Endothelial cell of umbilical vein (primary cell): ENCODE measurements at places on chromosomes 16 and 17. TPM values are rescaled to one million over a fixed set of nuclear protein-coding genes. Genes with fewer than 3 reads are reported as not detected.

- no peak for DNase-seq
These were observed 212.3 kb upstream of the IRX5 start for GRCh38 chr16:54718376-54718775.

- DNase-seq: no peak
These were observed 10.4 kb downstream of the KCNH6 start for GRCh38 chr17:63533433-63534077.

DNA sequence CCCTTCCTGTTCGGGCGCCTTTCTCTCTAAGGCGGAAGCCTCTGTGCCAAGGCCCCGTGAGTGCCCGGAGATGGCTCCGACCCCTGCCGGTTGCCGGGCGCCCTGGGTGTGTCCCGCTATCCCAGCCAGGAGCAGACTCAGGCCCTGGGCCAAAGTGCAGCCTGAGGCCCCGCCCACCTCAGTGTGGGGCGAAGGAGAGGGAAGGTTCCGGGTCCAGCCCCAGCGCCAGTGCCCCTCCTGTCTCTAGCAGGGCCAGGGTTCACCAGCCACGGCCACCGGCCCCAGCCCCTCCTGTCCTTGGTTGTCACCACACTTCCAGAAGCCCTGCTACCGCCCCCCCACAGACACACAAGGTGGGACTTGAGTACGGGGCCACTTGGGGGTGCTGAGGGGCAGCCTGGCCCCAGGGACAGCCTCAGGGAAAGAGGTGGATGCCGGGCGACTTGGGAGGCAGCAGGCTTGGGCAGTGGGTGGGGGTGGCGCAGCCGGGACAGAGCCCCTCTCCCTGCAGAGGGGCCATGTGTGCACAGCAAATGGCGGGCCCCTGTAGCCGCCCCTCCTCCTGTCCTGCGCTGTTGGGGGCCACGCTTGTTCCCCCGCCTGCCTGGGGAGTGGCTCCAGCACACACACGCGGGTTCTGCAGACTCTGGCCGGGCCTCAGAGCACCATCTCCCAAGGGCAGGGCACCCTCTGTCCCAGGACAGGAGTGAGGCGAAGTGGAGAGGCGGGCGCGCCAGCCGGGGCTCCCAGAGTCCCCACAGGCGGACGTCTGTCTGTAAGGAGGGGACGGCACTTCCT, 6.0 kb downstream of the C1QTNF8 start:
- no peak for DNase-seq

DNA sequence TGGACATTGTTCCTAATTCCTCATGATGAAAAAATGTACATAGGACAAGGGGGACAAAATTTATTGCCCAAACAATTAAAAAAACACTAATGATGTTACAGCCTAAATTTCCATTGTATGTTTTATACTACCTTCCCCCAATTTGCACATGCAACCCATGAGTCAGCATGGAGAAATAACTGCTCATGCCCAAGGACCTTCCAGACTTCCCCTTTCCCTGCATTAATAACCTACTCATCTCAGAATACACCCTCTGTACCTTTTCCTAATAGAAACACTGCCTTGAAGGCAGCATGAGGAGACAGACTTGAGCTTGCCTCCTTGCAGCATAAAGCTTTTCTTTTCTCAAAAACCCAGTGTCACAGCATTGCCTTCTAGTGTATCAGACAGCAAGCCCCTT, 2402.8 kb downstream of the TP53TG3F start:
- DNase-seq: no peak

DNA sequence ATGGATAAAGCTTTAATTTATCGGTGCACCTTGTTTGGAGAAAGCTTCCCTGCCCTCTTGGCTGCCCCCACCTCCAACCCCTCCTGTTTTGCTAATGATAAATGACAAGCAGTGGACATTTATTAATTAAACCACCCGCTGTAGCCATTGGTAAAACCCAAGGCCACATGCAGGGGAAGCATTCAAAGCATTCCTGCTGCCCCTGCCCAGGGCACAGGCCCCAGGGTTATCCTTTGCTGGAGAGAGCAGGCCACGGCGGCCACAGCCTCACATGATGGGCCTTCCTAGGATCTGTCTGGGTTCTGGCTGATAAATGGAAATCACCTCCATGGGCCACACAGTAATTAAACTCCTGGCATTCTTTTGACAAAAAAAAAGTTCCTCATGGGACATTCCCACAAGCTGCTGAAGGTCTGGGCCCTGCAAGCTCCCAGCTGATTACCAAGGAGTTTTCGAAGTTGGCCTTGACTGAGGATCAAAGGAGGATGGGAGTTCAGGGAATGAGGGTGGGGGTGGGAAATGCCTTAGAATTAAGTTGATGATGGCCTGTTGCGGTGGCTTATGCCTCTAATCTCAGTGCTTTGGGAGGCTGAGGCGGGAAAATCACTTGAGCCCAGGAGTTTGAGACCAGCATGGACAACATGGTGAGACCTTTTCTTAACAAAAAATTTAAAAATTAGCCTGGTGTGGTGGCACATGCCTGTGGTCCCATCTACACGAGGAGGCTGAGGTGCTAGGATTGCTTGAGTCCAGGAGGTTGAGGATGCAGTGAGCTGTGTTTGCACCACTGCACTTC, 35.5 kb downstream of the SOST start:
- DNase-seq: no peak

GRCh38 chr16:15642557-15643047, 352 bp downstream of the MARF1 start:
- DNase-seq: peak; percentile 73

DNA sequence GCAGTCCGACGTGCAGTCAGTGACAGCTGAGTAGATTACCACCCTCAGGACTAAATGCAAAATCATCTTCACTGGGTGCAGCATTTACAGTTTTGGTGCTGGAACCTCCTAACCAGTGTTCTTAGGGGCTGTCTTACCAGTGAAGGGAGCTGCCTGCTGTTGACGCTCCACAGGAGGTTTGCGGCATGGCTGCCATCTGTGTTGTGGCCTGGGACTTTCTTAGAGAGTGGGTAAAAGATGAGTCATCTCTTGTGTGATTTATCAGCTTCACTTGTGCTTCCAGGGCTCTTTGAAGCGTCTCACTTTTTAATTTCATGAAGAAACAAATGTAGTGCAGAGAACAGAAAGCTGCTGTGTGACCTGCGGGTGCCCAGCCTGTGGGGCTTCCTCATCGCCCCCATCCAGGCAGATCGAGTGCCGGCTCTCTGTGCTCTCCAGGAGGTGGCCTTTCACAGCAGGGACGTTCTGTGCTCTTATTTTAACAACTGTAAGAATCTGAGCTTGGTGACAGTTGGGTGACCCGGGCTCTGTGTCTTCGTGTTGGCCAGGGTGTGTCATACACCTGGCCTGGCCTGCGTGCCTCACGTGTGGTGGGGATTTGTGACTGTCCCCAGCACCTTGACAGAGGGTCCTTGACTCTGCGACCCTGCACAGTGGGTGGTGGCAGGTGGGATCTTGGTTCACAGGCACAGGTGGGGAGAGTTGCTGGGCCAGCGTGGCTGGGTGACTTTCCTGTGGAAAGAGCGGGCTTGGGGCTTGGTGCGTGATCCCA, 24.3 kb upstream of the ZNF750 start:
- peak; percentile 40 for DNase-seq

DNA sequence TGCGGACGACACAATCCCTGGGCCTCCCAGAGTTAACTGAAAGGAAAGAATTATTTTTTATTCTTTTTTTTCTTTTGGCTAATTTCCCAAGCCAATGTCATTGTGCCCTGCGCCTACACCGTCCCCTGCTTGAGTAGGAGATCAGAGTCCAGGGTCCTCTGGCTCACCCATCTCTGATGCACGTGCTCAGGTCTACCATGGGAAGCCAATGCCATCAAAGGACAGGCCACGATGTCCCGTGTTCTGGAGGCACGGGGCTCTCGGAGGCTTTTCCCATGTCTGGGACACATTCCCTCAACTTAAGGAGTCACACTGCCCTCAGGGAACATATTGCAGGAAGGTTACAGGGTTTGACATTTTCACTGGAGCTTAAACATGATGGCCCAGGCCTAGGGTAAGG, 123.7 kb downstream of the SLC39A11 start:
- DNase-seq: no peak

Gene EME1
- 4.3 and 5.6 TPM in 2 replicates for polyA plus RNA-seq

Gene PRR35
- not detected in 2 replicates for polyA plus RNA-seq
